Activated T-helper 1 cell treated with anti-CD3 and anti-CD28 coated beads, Interleukin-2, amount 50 U/mL, for 16 hours (primary cell): ENCODE measurements at places on chromosomes 13 and 19.

DNA sequence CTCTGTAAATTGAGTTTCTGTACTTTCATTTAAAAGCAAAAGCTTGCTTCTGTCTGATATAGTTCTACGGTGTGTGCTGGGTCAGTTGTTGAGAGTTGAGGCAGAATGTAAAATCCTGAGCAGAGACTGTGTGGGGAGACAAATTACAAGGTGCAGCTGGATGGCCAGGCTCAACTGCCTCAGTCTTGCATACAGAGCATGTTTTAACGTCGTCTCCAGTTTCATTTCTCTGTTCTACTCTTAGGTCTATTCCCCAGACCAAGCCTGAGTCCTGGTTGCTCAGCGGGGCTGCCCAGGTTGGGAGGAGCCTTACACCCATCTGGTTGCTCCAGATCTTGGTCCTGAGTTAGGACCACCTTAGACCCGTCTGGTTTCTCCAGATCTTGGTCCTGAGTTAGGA, 54.4 kb upstream of the MEDAG start:
- no peak for DNase-seq

DNA sequence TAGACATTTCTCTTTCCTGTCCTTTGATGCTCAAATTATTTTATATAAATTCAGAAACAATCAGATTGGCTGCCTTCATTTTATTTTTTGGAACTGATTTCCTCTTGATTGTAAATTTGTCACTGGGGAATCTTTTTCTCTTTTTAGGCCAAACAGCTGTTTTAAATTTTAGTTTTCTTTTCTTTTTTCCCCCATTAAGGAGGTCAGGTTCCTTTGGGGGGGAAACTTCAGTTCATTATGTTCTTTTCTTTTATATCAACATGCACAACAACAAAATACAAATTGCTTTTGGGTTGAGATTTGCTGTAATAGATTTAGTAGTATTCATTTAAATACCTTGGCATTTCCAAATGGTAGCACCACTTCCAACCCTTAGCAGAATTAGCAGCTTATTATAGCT, 264.8 kb upstream of the SPRY2 start:
- no peak for DNase-seq

GRCh38 chr19:6580313-6580712, 10.6 kb downstream of the CD70 start:
- DNase-seq, result no peak

GRCh38 chr13:85586422-85586831, 212.8 kb downstream of the SLITRK6 start:
- no peak for DNase-seq

- DNase-seq, result no peak
Observed at GRCh38 chr13:99501848-99502301, 603 bp downstream of the TM9SF2 start.

- DNase-seq, result no peak
Observed at GRCh38 chr13:75194717-75195462, 287.1 kb downstream of the TBC1D4 start.

DNA sequence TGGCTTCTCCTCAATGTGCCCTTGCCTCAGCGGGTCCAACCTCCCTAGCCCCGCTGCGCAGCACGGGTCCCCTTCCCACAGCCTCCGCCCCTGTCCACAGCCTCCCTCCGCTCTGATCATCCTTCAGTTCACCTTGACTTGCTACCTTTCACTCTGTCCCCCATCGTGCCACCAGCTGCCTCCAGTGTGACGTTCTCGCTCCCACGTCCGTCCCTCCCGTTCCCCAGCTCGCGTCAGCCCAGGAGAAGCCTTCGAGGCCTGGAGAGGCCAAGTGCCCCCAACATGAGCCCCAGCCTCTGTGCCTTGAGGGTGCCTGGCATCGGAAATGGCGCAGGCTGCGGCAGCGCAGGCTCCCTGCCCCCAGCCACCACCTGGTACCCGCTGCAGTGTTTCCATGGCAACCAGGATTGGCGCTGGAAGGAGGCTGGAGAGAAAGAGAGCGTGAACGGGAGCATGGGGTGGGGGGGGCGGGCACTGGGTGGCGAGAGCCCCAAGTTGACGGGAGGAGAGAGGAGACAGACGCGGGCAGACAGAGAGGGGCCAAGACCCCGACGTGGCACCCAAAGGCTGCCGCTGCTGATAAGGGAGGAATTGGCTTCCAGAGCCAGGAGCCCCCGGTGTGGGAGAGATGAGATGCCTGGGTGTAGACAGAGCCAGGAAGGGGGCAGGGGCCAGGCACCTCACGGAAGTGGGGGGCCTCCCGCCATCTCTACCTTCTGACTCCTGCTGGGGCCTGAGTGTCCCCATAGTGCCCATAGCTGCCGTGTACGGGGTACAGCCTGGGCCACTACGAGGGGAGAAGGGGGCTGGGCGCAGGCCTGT, 844 bp upstream of the ASPDH start:
- no peak for DNase-seq

DNA sequence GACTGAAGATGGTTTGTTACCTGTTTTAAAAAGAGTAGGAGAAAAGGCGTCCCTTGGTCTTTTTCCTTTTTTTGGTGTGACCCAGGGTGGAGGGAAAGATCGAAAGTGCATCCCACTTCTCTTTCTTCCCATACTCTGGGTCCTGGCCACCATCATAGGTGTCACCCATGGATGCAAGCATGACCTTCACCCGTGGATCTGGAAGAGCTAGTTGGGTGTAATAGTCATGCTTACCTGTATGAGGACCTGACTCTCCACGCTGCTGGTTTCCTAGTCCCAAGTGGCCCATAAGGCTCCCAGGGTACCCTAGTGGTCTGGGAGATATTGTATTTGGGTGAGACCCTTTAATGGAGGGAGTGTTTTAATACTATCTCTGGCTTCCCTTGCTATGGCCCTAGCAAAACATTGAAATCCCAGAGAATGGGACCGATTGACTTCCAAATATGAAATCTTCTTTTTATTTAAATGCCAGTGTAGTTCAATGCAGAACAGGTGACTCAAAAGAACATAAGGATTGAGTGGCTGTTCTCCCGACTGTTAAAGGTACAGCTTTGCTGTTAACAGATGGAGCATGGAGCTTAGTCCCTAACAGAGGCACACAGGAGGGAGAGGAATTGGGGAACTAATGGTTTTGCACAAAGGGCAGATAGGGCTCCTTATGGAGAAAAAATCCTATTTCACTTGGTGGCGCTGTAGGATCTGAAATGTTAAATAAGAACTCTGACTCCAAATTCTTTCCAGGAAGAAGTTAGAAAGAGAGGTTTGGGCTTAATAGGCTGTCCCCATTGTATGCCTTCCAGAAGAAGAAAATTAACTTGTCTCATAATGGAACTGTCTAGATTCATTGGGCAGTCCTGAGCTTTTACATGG, 7.0 kb upstream of the ZNF550 start:
- DNase-seq, result no peak

DNA sequence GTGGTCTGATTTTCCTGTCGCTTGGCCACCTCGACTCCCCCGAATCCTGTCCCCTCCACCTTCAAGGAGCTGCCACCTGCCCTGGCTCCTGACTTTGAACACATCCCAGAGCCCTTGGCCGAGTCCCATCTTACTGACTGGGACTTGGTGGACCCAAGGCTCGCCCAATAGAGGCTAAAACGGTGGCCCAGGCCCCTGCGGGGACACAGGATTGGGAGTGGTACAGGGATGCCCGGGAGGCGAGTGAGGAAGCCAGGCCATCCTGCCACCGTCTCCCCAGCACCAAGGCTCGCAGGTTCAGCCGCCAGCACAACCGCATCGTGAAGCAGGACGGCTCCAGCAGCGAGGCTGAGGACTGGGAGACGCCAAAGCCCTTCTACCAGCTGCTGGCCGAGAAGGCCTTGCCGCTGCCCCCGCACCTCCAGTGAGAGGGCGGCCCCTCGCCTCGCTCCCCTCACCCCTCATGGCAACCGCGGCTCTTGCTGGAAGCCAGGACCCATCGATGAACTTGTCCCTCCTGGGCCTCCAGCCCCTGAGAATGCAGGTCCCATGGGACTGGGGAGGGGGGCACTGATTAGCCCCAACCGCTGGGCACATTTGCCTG, 5.3 kb downstream of the SIX5 start:
- DNase-seq, result no peak

DNA sequence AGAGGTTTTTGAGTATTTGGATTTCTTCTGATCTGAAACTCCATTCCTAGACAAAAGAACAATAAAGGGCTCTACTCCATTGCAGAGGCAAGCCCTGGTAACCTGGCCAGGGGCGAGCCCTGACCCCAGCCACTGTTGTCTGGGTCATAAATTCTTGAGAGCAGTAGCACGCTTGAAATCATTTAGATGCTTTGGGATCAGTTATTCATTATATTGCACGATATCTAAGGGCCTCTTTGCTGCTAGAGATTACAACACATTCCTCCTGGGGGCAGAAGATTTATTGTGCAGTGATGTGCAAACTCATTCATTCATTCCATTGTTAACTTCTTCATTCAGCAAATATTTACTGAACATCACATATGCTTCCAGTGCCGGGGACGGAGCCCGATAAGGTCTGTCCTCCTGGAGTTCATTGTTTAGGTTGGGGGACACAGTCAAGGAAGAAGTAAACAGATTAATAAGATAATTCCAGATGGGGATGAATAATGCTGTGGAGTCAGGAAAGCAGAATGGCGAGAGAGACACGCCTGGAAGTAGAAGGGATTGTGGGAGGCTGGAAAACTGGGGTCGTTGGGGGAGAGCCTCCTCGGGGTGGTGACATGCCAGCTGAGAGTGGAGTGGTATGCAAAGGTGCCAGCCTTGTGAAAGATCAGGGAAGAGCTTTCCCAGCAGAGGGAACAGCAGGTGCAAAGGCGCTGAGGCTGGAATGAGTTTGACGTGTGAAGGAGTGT, 34.9 kb downstream of the SIPA1L3 start:
- no peak for DNase-seq

GRCh38 chr13:22399801-22400420, 729.0 kb downstream of the FGF9 start:
- no peak for DNase-seq

DNA sequence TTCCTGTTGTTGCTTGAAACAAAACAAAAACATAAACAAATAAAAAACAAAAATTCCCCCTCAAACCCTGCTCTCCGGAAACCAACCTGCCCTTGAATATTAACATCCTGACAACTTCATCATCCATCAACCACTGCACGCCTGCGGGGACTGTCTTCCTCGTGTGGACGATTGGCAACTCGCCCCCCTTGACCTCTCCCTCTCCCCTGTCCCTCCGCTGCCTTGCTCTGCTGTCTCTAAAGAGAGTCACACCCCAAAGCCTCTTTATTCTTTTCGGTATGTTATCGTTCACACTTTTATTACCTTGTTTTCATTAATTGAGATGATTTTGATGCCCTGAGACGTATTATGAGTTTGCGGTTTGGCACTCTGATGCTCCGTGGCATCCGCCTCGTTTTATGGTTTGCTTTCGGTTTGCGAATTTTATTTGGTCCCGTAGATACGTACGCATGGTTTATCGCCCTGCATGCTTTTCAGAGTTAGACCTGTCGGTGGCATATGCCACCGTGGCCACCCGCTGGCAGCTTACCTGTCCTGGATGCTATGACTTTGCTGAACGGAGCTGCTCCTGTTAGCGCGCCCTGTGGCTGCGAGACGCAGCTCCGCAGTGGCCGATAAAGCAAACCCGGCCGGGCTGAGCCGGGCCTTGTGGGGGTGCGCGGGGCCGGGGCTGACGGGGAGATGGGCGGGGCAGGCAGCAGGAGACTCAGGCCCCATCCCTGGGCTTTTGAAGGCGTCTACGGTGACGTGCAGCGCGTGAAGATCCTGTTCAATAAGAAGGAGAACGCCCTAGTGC, 10.6 kb downstream of the PTBP1 start:
- no peak for DNase-seq

DNA sequence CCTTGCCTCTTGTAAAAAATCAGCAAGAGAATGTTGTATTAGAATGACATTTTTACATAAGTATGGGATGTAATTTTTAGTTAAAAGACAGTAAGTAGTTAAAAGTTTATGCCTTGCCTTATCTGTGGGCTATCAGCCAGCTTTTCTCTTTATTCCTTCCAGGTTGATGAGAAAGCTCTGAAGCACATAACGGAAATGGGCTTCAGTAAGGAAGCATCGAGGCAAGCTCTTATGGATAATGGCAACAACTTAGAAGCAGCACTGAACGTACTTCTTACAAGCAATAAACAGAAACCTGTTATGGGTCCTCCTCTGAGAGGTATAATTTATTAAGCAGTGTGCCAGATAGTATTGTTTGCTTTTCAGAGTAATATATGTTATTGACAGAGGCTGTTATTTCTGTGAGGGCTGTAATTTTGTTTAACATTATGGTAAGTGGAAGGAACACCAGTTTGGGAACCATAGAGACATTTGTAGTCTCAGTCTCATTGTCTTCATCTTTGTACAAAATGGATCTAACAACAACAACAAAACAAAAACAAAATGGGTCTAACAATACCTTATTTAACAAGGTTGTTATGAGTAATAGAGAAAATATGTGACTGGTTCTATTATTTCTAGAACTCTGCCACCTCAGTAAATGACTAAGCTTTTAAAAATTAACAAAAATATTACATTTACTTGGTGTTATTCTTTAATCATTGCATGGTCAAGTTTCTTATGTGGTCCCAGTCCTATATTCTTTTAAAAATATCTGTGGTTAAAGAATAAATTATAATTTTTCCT, 112.8 kb downstream of the TDRD3 start:
- DNase-seq, result no peak

DNA sequence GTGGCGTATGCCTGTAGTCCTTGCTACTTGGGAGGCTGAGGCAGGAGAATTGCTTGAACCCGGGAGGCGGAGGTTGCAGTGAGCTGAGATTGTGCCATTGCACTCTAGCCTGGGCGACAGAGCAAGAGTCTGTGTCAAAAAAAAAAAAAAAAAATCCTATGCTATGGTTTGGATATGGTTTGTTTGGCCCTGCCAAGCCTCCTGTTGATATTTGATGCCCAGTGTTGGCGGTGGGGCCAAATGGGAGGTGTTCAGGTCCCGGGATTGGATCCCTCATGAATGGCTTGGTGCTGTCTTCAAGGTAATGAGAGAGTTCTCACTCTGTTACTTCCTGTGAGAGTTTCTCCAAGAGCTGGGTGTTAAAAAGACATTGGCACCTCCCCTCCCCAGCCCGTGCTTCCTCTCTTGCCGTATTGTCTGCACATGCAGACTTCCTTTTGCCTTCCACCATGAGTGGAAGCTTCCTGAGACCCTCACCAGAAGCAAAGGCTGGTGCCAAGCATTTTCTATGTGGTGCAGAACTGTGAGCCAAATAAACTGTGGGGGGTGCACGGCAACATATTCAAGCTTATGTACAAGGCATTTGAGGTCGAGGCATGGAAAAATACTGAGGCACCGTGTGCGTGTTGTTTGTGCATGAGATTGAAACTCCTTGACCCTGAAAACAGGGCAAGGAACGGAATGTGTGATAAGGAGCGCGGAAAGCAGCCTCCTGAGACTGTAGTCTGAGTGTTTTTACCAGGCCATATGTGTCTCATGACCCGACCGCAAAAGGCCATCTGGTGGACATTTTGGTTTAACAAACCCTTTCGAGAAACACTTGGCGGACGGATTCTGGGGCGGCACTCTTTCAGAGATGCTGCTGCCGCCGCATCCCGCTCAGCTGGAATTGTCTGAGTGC, 7.3 kb downstream of the SIGLEC9 start:
- DNase-seq, result no peak

- DNase-seq, result no peak
Observed at GRCh38 chr13:37488726-37489125, 109.8 kb downstream of the POSTN start.

DNA sequence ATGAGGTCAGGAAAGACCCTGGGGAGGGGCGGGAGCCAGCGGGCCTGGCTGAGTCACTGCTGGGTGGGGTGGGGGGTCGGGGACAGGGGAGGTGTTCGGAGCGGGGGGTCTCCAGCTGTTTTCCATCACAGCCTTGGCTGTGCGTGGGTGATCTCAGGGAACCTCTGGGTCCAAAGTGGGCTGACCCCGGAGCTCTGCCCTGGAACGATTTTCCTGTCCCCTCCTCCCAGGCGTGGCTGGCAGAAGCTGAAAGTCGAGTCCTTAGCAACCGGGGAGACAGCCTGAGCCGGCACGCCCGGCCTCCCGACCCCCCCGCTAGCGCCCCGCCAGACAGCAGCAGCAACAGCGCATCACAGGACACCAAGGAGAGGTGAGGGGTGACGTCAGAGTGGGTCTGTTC, 10.6 kb downstream of the TRIP10 start:
- DNase-seq, result no peak
